ENCODE measurements at places on chromosomes 2 and 18. TPM values are rescaled to one million over a fixed set of nuclear protein-coding genes. Genes with fewer than 3 reads are reported as not detected.

WDR43 gene
- total RNA-seq: 39.8 TPM

ANKRD36C gene
- 111 TPM for total RNA-seq

ACVR1C gene
- 0.18 TPM for total RNA-seq

CYTIP gene
- 16.8 TPM for total RNA-seq

SPC25 gene
- total RNA-seq: 4.3 TPM

DLX1 gene
- 0.23 TPM for total RNA-seq

ECEL1 gene
- 8.1 TPM for total RNA-seq

HOXD12 gene
- total RNA-seq: 0.23 TPM

REEP1 gene
- 6.5 TPM for total RNA-seq

Data from metanephros (tissue), 2 donors.